ENCODE measurements at places on chromosomes 2 and 18. TPM values are rescaled to one million over a fixed set of nuclear protein-coding genes. Genes with fewer than 3 reads are reported as not detected.

DNA sequence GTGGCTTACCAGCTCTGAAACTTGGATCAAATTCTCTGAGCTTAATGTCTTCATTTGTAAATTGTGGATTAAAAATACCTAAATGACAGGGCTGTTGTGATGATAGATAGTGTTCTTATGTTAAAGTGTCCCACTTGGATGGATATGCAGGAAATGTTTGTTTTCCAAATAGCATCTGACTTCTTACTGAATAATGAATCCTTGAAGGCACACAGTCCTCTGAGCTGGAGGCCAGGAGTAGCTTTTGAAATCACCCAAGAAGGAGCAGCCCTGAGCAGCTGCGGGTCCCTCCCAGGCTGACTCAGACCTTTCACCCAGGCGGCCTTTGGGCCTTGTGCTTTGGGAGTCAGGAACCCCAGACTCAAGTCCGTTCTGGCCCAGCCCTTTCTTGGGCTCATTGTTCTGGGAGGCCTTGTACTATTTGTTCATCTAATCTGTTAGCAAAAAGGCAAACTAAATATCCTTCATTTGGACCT, 173.0 kb upstream of the GATA6 start:
- H3K4me1 ChIP-seq: peaks cover 14% of the 10 kb centered on the region
- H3K27ac ChIP-seq: peak overlapping the region; percentile 54
- no peaks in the 10 kb centered on the region for H3K36me3 ChIP-seq
- H3K4me3 ChIP-seq: no peak overlapping the region
- no peaks in the 10 kb centered on the region for H3K27me3 ChIP-seq
- DNase-seq: no peak

- peaks cover 9% of the 10 kb centered on the region for H3K4me1 ChIP-seq
- no peak for DNase-seq
- peaks cover 100% of the 10 kb centered on the region for H3K36me3 ChIP-seq
- no peak overlapping the region for H3K4me3 ChIP-seq
- H3K27me3 ChIP-seq: no peaks in the 10 kb centered on the region
Measured at GRCh38 chr2:178553047-178553446, 72.8 kb downstream of the PLEKHA3 start.

DNA sequence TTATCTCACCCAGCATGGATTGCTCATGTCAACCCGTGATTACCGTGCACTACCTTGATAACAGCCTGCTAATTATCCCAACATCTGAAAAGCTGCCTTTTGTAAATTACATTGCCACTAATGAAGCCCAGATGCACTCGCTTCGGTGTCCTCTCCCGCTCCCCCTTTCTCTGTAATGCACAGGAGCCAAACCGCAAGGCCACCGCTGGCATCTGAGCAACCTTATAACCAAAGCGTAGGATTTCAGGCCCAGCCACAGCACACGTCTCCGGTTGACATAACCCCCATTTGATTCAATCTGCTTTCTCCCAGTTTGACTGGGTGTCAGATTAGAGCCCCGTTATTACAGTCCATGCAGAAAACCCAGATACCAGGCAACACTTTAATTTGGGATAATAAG, 341.2 kb downstream of the ALK start:
- H3K27ac ChIP-seq: no peak overlapping the region
- H3K27me3 ChIP-seq: no peaks in the 10 kb centered on the region
- no peaks in the 10 kb centered on the region for H3K4me1 ChIP-seq
- no peaks in the 10 kb centered on the region for H3K36me3 ChIP-seq
- no peak overlapping the region for H3K4me3 ChIP-seq

The IL1B gene
- total RNA-seq: not detected

The GPR45 gene
- total RNA-seq: not detected

DNA sequence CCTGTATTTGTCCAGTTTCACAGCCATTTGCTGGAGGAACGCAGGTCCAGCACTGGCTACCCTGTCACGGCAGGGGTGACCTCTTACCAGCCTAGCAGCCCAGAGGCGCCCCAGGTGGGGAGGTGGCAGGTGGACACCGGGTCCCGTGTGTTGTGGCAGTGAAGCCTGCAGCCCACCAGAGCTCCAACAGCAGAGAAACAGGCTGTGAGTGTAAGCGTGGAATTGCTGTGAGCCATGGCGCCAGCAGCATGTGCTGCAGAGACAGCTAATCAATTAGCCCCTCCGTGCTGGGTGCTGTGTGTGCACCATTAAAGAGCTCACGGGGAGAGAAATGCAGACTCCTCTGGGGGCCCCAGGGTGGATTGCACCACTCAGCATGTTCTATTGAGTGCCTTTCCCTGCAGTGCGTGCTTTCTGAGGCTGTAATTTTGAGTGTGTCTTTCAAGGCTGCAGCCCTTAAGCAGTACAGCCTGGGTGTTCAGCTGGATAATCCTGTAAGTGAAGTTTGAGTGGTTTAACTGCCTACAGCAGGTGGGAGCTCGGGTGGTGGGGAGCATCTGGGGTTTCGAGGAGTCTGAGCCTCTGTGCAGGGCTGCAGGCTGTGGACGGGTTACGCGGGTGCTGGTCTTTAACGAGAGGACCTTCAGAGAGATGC, 15.9 kb downstream of the RTP5 start:
- no peaks in the 10 kb centered on the region for H3K36me3 ChIP-seq
- no peaks in the 10 kb centered on the region for H3K27me3 ChIP-seq
- DNase-seq: no peak
- H3K4me1 ChIP-seq: peaks cover 15% of the 10 kb centered on the region

- no peaks in the 10 kb centered on the region for H3K36me3 ChIP-seq
- no peak overlapping the region for H3K4me3 ChIP-seq
- peak; percentile 43 for DNase-seq
- H3K27ac ChIP-seq: no peak overlapping the region
Measured at GRCh38 chr2:152790883-152791282, 72.5 kb downstream of the ARL6IP6 start.

DNA sequence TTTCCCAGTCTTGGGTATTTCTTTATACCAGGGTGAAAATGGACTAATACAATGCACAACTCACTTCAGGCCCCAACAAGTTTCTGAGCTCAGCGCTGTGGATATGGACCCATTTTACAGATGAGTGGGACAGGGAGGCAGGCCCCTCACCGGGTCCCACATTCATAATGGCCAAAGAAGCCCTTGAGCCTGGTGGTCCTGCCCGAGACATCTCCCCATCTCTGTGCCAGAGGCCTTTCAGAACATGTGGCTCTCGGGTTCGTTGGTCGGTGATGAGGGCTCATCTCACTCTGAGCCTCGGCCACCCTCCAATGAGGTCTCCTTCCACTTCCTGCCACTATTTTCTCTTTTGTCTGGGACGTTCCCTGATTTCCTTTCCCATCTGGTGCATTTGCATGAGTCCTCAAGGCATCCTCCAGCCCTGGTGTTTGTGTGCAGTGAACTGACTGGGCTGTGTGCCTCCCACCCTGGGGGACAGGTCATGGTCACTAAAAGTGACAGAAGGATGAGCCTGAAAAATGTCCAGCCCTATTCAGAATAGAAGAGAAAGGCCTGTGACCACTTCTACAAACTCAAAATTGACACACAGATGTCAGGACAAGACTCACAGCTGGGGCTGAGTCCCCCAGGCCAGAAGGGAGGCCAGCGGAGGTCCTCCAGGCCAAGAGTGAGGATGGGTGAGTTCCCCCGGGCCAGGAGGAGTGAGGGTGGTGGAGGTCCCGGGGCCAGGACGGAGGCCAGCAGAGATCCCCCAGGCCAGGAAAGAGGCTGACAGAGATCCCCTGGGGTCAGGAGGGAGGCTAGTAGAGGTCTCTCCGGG, 134.5 kb downstream of the PTGR3 start:
- H3K4me3 ChIP-seq: no peak overlapping the region
- DNase-seq: no peak
- no peaks in the 10 kb centered on the region for H3K27me3 ChIP-seq
- no peak overlapping the region for H3K27ac ChIP-seq
- H3K4me1 ChIP-seq: no peaks in the 10 kb centered on the region
- no peaks in the 10 kb centered on the region for H3K36me3 ChIP-seq

GRCh38 chr2:36509075-36509474, 88.9 kb downstream of the FEZ2 start:
- H3K36me3 ChIP-seq: peaks cover 84% of the 10 kb centered on the region
- DNase-seq: no peak
- no peaks in the 10 kb centered on the region for H3K27me3 ChIP-seq
- no peak overlapping the region for H3K4me3 ChIP-seq
- H3K4me1 ChIP-seq: no peaks in the 10 kb centered on the region

GRCh38 chr18:78612318-78612717, 367.3 kb upstream of the SALL3 start:
- H3K36me3 ChIP-seq: no peaks in the 10 kb centered on the region
- H3K4me1 ChIP-seq: no peaks in the 10 kb centered on the region
- no peak overlapping the region for H3K27ac ChIP-seq
- DNase-seq: no peak
- H3K4me3 ChIP-seq: no peak overlapping the region

DNA sequence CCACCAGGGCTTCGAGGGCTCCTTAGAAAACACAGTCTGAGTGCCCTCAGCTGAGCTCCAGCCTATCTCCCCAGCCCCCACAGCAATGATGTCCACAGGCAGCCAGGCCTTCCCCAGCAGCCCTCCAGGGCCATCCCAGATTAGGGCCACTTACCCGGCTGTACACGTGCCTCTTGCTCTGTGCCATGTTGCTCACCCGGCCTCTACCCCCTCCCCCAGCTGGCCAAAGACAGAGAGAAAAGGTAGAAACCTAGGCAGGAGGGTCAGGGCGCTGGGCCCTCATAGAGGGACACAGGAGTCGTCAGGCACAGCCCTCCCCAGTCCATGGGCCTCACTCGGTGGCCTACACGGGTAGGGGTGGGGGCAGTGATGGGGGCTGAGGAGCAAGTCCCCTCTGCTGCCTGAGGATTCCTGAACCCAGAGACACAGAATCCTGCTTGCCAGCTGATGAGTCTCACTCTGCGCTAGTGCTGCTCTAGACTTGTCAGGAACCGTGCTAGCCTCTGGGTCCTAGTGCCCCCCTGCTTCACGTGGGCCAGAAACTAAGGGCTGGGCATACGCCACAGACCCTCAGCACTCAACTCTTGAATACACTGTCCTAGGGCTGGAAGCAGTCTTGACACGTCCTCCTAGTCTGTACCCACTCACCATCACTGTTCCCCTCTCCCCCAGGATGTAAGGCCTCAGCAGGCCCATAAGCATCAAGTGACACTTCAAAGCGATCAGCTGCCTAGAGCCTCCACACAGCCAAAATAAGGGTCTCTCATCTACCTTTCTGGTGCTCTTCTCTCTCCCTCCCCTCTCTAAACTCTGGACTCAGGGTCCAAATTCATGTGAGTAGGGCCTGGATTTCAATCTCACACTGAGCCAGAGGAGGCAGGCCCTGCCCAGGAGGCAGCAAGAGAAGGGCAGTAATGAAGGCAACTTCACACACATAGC, at the start of gene DCTN1:
Gene DCTN1 (minus strand): TSS at position 461 of the 939 bp plus-strand sequence. CDS start 274 bp downstream, at position 187.
- DNase-seq: peak; percentile 55
- H3K4me3 ChIP-seq: peak within 1 kb of the TSS; percentile 50
- peaks cover 50% of the 10 kb centered on the region for H3K4me1 ChIP-seq
- peak within 1 kb of the TSS; percentile 74 for H3K27ac ChIP-seq
- H3K27me3 ChIP-seq: no peaks in the 10 kb centered on the region
- H3K36me3 ChIP-seq: peaks cover 26% of the 10 kb centered on the region

DNA sequence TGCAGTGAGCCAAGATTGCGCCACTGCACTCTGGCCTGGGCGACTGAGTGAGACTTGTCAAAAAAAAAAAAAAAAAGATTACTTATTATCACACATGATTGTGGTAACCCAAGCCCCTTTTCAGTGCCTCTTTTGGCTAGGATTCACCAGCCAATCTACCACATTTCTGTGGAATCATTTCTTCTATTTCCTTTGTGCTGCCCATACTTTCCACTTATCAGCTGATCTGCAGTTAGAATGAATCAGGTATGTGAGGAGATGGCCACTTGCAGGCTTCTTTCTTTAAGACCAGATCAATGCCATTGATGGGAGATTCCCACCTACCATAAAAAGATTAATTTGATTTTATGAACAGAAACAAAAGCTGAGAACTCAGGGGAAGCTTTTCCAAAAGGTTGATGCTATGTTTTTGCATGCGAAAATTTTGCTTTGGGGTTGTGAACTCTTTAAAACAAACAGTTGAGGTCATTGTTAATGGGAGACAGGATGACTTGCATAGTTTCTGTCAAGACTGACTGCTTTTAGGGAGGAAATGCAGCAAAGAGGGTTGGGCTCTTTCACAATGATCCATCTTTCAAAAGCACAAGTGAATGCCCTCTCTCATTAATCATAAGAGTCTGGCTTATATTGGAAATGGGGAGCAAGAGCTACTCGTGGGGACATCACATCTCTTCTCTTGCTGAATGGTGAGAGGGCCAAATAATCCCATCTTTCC, 66.9 kb upstream of the CYP26B1 start:
- no peaks in the 10 kb centered on the region for H3K36me3 ChIP-seq
- no peaks in the 10 kb centered on the region for H3K4me1 ChIP-seq
- no peak overlapping the region for H3K4me3 ChIP-seq

The CFAP65 gene
- total RNA-seq: not detected

GRCh38 chr18:1599196-1599595, 694.5 kb downstream of the ADCYAP1 start:
- H3K36me3 ChIP-seq: no peaks in the 10 kb centered on the region
- H3K4me1 ChIP-seq: no peaks in the 10 kb centered on the region
- H3K27me3 ChIP-seq: no peaks in the 10 kb centered on the region

GRCh38 chr2:17455343-17455742, 62.9 kb downstream of the RAD51AP2 start:
- DNase-seq: no peak
- no peak overlapping the region for H3K27ac ChIP-seq
- no peaks in the 10 kb centered on the region for H3K27me3 ChIP-seq
- H3K36me3 ChIP-seq: no peaks in the 10 kb centered on the region
- no peaks in the 10 kb centered on the region for H3K4me1 ChIP-seq

The ACMSD gene
- total RNA-seq: not detected

- H3K27me3 ChIP-seq: peaks cover 18% of the 10 kb centered on the region
- no peak overlapping the region for H3K4me3 ChIP-seq
- no peaks in the 10 kb centered on the region for H3K4me1 ChIP-seq
- DNase-seq: no peak
Measured at GRCh38 chr18:37535968-37536367, 29.6 kb downstream of the CELF4 start.

The GYPC gene
- 140 TPM for total RNA-seq

The SERPINB10 gene
- not detected for total RNA-seq

DNA sequence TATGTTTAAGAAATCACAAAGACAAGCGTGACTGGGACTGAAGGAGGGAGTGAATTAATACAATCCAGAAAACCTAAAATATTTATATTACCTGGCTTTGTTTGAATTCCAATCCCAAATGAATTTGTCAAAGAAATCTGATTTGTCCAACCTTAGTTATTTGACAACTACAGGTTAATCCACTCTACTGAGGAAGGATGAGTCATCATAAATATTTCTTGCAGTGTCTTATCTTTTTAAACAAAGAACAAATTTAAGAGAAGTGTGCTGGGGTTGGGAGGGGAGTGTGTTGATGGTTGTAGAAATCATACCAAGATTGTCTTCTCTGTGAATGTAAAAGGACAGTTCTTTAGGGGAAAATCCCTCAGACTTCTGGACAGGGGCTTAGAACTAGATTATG, 1106.3 kb upstream of the SLC39A10 start:
- H3K27ac ChIP-seq: no peak overlapping the region
- DNase-seq: no peak
- H3K27me3 ChIP-seq: no peaks in the 10 kb centered on the region
- no peaks in the 10 kb centered on the region for H3K36me3 ChIP-seq
- H3K4me1 ChIP-seq: no peaks in the 10 kb centered on the region
